ENCODE measurements at places on chromosomes 13 and 19. TPM values are rescaled to one million over a fixed set of nuclear protein-coding genes. Genes with fewer than 3 reads are reported as not detected.
A peak's percentile ranks its signal among the peaks of the same experiment; 100 is the strongest.

DNA sequence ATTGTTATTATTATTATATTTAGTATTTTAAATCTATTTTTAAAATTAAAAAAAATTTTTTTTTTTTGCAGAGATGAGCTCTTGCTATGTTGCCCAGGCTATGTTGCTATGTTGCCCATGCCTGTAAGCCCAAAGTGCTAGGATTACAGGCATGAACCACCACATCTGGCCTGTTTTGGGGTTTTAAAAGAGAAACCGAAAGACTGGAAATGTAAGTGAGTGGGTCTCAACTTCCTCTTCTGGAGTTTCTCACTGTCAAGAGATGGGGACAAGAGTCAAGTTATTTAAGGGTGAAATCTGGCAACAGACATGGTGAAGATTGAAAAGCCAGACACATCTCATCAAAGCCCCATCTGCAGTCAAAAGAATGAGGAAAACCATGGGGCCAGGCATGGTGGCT is 4.2 kb upstream of the OR7G3 start:
- no peak overlapping the region for H3K27ac ChIP-seq
- H3K4me3 ChIP-seq, result no peak overlapping the region
- H3K36me3 ChIP-seq, result no peaks in the 10 kb centered on the region
- H3K27me3 ChIP-seq, result peaks cover 12% of the 10 kb centered on the region

- H3K27me3 ChIP-seq, result no peaks in the 10 kb centered on the region
- no peak overlapping the region for H3K27ac ChIP-seq
- no peak overlapping the region for H3K4me3 ChIP-seq
- peaks cover 4% of the 10 kb centered on the region for H3K4me1 ChIP-seq
These were observed 34.3 kb downstream of the ZFR2 start for GRCh38 chr19:3834349-3835054.

Gene FCAR
- total RNA-seq, result not detected

- no peak for DNase-seq
- H3K27ac ChIP-seq, result no peak overlapping the region
- H3K4me1 ChIP-seq, result peaks cover 5% of the 10 kb centered on the region
These were observed 4.1 kb upstream of the NTN5 start for GRCh38 chr19:48676887-48677286.

GRCh38 chr13:24618011-24618955 is 61.9 kb upstream of the ATP12A start:
- no peaks in the 10 kb centered on the region for H3K27me3 ChIP-seq
- peak; percentile 86 for DNase-seq
- peaks cover 25% of the 10 kb centered on the region for H3K4me1 ChIP-seq
- peak overlapping the region; percentile 66 for H3K27ac ChIP-seq
- no peak overlapping the region for H3K4me3 ChIP-seq

GRCh38 chr13:76440568-76440967 is 445.6 kb downstream of the KCTD12 start:
- DNase-seq, result no peak
- no peaks in the 10 kb centered on the region for H3K36me3 ChIP-seq
- H3K4me1 ChIP-seq, result no peaks in the 10 kb centered on the region

GRCh38 chr13:30340331-30341250 is 33.2 kb upstream of the KATNAL1 start:
- H3K27ac ChIP-seq, result no peak overlapping the region
- H3K4me1 ChIP-seq, result peaks cover 16% of the 10 kb centered on the region
- no peak overlapping the region for H3K4me3 ChIP-seq
- no peak for DNase-seq

GRCh38 chr13:28849441-28849840 is 29.3 kb downstream of the MTUS2 start:
- no peaks in the 10 kb centered on the region for H3K4me1 ChIP-seq
- no peak overlapping the region for H3K4me3 ChIP-seq
- peaks cover 8% of the 10 kb centered on the region for H3K27me3 ChIP-seq
- no peak for DNase-seq

DNA sequence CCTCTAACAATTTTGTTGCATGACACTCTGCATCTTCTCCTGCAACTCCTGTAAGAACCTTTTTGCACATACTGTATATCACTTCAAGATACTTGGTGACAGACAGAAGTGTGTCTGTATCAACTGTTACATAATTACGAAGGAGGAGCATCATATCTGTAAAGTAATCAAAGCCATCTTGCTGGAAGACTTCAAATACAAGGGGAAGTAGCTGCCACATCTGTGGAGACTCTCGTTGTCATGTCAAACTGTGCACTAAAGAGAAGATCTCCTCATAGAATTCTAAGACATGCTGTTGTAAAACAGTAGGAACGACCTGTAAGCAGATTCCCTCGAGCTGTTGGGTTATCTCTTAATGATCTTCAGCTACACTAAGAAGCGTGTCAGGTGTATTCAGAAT is 38.0 kb upstream of the SPATA13 start:
- H3K27me3 ChIP-seq, result peaks cover 23% of the 10 kb centered on the region
- H3K36me3 ChIP-seq, result no peaks in the 10 kb centered on the region
- peaks cover 17% of the 10 kb centered on the region for H3K4me1 ChIP-seq
- no peak overlapping the region for H3K27ac ChIP-seq
- DNase-seq, result no peak

DNA sequence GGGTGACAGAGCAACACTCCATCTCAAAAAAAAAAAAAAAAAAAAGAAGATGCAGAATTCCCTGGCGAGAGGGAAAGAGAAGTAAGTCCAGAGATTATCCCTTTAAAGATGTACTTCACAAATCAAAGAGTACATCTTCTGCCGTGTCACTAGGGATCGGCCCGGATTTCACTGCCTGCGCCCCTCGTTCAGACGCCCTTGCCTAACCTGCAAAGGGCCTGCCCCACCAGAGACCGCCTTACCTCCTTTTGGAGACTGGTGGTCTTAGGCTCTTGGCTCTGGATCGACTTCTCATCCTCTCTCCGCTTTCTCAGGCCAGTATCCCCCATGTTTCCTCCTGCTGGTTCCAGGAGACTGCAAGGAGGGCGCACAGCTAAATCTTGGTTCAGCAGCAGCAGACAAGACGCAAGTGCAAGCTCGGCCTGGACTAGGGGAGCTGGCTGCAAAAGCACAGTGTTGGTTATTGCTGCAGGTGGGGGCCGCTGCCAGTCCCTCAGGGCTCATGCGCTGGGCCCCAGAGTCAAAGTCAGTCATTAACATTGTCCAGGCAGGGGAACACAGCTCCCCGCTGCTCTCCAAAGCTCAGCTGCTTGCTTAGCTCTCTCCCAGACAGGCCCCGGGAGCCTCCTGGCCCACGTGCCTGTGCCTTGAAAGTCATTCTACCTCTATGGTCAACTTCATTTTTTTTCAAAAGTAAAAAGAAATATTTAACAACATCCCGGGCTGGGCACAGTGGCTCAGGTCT is 1.2 kb downstream of the SLC7A9 start:
- no peak overlapping the region for H3K27ac ChIP-seq
- no peaks in the 10 kb centered on the region for H3K36me3 ChIP-seq
- H3K27me3 ChIP-seq, result no peaks in the 10 kb centered on the region
- no peaks in the 10 kb centered on the region for H3K4me1 ChIP-seq

DNA sequence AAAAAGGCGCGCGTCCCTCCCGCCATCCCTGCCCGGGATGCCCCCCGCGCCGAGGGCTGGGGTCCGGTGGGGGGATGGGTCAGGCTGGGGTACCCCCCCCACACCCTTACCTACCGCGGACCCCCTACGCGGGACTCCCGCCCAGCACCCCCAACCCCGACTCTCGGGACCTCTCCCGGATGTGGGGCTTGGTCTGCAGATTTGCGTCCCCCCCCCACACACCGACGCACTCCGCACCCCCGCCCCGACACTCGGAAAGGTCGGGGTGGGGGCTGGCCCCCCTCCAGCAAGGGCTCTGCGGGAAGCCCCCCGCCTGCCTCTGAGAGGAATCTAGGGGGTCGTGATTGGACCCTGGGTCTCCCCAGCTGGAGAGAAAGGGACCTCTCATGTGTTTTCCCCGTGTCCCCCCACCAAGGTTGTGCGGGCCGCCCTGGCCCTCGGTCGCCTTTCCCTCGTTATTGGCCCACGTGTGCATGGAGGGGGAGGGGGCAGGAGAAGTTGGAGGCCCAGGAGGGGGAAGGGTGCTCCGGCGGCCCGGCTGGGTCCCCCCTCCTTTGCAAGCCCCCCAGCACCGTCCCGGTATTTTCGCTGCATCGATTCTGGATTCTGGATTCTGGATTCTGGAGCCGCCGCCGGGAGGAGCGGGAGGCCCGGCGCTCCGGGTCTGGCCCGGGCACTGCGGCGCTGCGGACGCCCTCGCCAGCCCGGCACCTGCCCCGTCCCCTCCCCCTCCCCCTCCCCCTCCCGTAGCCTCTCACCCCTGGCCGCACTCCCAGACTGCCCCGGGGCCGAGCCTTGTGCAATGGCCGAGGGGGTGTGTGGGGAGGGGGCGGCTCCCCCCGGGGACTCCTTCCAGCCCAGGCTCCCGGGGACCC is 607 bp downstream of the NFIC start:
- peak overlapping the region; percentile 72 for H3K4me3 ChIP-seq
- H3K36me3 ChIP-seq, result no peaks in the 10 kb centered on the region
- H3K4me1 ChIP-seq, result peaks cover 40% of the 10 kb centered on the region

Gene PLVAP
- not detected for total RNA-seq

Gene ZNF607
- total RNA-seq, result 3.4 TPM

DNA sequence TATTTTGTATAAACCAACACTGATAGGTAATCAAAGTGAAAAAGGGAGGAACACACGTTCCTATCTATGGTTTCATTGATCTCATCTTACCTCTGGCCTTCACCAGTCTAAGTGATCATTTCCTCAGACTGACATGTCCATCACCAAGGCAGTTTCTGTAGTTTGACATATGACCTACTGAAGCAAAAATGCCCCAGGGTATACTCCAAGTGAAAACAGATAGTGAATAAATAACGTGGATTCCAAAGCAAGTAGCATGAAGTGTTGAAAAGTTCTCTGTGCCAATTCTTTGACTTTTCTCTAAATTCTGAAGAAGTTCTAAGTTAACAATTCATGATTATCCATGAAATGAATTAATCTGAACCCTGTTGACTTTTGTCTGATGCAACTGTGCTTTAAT is 334.2 kb upstream of the SGCG start:
- H3K36me3 ChIP-seq, result no peaks in the 10 kb centered on the region
- DNase-seq, result no peak
- peaks cover 3% of the 10 kb centered on the region for H3K27me3 ChIP-seq
- H3K4me1 ChIP-seq, result no peaks in the 10 kb centered on the region

- H3K4me1 ChIP-seq, result peaks cover 63% of the 10 kb centered on the region
- H3K27me3 ChIP-seq, result peaks cover 41% of the 10 kb centered on the region
- peak overlapping the region; percentile 73 for H3K4me3 ChIP-seq
- peak overlapping the region; percentile 43 for H3K27ac ChIP-seq
- H3K36me3 ChIP-seq, result peaks cover 8% of the 10 kb centered on the region
These were observed 3.3 kb upstream of the KCNC3 start for GRCh38 chr19:50332244-50333038.

Gene ZNF429
- total RNA-seq, result 10.2 TPM

DNA sequence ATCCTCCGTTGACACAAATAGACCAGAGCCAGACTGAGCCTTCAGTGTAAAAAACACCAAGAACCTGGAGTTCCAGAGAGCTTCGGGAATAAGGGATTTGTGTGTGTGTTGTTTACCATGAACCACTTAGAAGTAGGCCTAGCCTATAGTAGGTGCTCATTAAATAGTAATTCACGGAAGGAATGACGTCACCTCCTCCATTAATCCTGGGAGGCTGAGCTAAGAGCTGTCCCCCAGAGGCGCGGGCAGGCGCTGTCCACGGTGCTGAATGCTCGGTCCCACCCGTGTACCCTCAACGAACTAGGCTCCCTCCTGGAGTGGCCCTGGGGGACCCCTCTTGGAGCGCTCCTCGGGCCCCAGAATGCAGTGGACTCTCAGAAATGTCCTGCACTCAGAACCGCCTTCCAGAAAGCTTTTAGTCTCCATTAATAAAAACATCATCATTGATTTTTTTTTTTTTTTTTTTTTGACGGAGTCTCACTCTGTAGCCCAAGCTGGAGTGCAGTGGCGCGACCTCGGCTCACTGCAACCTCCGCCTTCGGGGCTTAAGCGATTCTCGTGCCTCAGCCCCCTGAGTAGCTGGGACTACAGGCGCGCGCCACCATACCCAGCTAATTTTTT is 6.5 kb downstream of the UNC13A start:
- DNase-seq, result peak; percentile 43
- H3K36me3 ChIP-seq, result no peaks in the 10 kb centered on the region
- H3K27ac ChIP-seq, result no peak overlapping the region
- H3K4me1 ChIP-seq, result peaks cover 5% of the 10 kb centered on the region
- no peak overlapping the region for H3K4me3 ChIP-seq
- H3K27me3 ChIP-seq, result peaks cover 75% of the 10 kb centered on the region

DNA sequence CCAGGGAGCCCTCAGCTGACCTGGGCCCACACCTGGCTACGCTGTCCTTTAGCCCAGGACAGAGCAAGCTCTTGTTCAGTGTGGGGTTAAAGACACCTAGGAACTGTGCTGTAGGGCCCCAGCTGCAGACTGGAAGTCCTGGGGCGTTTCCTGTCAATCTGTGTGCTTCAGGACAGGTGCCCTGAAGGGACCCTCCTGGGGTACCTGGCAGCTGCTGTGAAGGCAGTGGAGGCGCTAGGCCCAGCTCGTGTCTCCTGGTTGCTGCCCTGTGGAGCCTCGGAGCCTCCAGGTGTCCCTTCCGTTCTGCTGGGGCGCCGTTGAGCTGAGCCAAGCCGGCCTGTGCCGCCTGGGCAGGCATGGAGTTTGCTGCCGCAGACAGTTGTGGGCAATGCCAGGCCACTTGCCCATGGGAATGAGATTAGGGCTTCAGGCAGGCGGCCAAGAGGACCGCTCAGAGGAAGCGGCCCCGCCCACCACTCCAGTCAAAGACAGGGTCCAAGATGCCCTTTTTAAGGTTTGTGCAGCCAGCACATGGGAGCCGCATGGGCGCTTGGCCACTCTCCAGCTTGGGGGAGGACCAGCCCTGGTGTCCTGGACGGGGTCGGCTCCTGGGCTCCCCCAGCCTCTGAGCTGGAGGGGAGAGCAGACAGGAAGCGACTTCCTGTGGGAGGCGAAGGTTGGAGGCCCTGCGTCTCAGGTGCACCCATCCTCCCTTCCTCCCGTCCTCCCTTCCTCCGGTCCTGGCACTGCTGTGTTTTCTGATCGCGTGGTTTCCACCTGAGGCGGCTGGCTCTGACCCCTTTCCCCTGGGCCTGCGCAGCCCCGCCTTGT is 4.0 kb downstream of the PTBP1 start:
- peak overlapping the region; percentile 18 for H3K27ac ChIP-seq
- H3K4me1 ChIP-seq, result peaks cover 37% of the 10 kb centered on the region
- H3K27me3 ChIP-seq, result no peaks in the 10 kb centered on the region
- H3K4me3 ChIP-seq, result peak overlapping the region; percentile 52
- DNase-seq, result no peak

GRCh38 chr19:50333737-50334617 is 4.8 kb upstream of the KCNC3 start:
- DNase-seq, result no peak
- H3K4me1 ChIP-seq, result peaks cover 58% of the 10 kb centered on the region
- peak overlapping the region; percentile 86 for H3K27ac ChIP-seq
- peaks cover 8% of the 10 kb centered on the region for H3K36me3 ChIP-seq
- peak overlapping the region; percentile 73 for H3K4me3 ChIP-seq
- H3K27me3 ChIP-seq, result peaks cover 37% of the 10 kb centered on the region

Gene ZNF534
- not detected for total RNA-seq

- H3K36me3 ChIP-seq, result no peaks in the 10 kb centered on the region
- H3K27ac ChIP-seq, result no peak overlapping the region
- H3K4me1 ChIP-seq, result no peaks in the 10 kb centered on the region
- no peak overlapping the region for H3K4me3 ChIP-seq
These were observed 9.5 kb downstream of the TUBA3C start for GRCh38 chr13:19172007-19172646.

Gene SLC25A41
- not detected for total RNA-seq

Gene HOMER3
- not detected for total RNA-seq
